ENCODE measurements at places on chromosomes 2 and 18.
A peak's percentile ranks its signal among the peaks of the same experiment; 100 is the strongest.

GRCh38 chr2:17052001-17052400 is 386.4 kb upstream of the CYRIA start:
- DNase-seq: no peak

- DNase-seq: no peak
These were observed 197.1 kb downstream of the ALK start for GRCh38 chr2:29724282-29724681.

DNA sequence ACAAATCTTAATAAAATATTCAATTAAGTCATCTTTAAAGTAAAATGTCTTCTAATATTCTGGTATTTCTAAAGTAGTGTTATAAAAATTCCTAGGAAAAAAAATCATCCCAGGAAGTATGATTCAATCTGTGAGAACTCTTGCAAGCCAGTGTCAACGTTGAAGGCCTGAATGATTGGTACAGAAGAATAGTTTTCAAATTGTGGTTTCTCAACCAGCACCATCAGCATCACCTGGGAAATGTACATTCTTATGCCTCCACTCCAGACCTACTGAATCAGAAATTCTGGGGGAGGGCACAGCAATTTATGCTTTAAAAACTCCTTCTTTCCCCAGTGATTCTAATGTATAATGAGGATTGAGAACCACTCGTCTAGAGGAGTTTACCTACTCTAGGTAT is 62.3 kb upstream of the C2orf15 start:
- DNase-seq: no peak

- DNase-seq: no peak
These were observed 5.2 kb downstream of the ZSCAN30 start for GRCh38 chr18:35284841-35285240.

GRCh38 chr2:5940596-5941535 is 248.7 kb downstream of the SOX11 start:
- no peak for DNase-seq

DNA sequence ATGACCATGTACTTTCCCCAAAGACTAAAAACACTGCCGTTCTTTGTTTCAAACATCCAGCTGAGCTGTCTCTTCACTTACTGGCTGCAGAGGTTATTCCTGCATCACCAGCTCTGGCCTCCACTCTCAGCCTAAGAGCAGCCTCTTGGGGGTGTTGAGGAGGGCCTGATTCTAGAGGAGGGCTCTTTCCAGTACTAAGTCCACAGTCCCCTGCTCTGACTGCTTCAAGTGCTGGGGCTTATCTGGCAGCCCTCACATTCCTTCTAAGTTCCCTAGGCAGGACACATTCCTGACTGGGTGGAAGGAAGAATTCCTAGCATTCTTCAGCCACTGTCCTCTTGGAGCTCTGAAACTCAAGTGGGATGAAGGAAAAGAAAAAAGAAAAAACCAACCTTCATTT is 32.9 kb upstream of the EHBP1 start:
- no peak for DNase-seq

GRCh38 chr18:45567123-45567522 is 48.2 kb upstream of the SLC14A2 start:
- no peak for DNase-seq

- peak; percentile 79 for DNase-seq
These were observed at the start of gene PTGR3 for GRCh38 chr18:75209129-75209950. Gene PTGR3, minus strand, starts transcription at chr18:75209139. Its CDS starts 81 bp downstream, at chr18:75209058.

- DNase-seq: no peak
These were observed at the start of gene FSHR for GRCh38 chr2:49154140-49154539. Gene FSHR, minus strand, starts transcription at chr2:49154515. Its CDS starts 98 bp downstream, at chr2:49154417.

DNA sequence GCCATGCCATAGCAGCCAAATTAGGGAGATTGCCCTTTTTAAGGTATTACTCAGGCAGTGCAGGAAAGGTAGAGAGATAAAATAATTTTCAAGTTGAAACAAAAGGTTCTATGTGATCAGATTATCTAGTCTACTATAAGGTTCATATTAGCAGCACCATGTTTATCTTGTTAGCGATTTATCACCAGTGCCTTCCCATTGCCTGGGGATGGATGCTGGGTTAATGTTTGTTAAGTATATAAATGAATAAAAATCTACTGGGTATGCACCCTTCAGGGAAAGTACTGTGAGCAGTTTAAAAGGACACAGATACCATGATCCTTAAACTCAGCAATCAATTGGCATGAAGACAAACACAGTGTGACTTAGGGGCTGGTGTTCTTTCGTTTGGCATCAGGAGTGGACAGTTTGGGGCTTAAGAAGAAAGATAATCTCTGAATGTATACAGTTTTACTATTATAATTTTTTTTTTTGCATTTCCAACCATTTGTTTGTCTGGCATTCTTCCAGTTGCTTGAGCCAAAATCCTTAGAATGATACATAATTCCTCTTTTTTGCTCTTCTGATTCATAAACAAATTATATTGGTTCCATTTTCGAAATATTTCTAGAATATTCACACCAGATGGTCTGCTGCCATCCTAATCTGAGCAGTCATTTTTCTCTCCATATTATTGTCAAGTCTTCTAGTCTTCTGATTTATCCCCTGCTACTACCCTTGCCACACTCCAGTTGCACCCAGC is 512.8 kb upstream of the SLC8A1 start:
- no peak for DNase-seq

GRCh38 chr2:55877087-55877436 is 46.5 kb downstream of the EFEMP1 start:
- DNase-seq: no peak

- DNase-seq: no peak
These were observed 135.0 kb downstream of the SP3 start for GRCh38 chr2:173830170-173830569.

GRCh38 chr2:140542627-140543026 is 1588.2 kb downstream of the LRP1B start:
- DNase-seq: no peak

DNA sequence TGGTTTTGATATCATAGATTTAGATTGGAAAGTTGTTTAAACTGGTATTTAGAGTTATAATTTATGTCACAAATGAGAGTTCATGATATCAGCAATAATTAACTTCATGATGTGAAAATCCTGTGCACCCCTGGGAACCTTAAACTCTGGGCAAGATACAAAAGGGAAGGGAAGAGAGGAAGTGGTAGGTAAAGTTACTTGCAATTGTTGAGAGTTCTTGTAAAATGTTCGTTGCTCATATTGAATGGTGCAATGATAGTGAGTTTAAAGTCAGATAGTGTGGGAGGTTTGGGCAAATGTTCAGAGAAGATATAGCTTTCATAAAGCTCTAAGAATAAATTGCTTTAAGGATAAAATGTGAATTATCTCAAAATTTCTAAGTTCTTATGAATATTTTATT is 75.4 kb downstream of the SP110 start:
- DNase-seq: no peak

DNA sequence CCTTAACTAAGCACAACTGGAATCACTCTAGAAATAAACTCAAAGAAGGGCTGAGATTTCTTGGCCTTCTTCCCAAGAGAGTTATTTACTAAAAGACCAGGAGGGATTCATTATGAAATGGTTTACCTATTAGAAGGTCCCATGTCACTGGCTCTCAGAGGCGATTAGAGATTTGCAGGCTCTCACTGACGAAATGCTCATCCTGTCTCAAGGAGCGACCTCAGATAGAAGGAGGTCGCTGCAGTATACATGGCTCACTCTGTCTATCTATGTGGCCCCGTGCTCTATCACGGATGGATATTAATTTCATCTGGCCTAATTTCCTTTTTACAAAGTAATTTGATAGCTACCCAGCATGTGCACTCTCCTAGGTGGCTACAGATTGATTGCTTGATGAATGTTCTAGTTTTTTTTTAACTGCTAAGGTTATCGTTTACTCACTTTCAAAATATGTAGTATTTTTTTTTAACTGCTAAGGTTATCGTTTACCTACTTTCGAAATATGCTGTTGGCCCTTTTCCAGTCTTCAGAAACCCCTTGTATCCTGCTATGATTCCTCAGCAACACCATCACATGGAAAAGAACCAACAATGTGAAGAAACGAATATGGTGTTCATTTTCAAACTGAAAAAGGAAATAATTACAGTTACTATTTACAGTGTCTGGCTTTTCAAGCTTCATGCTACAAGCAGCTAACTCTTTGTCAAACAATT is 9.1 kb downstream of the SMIM21 start:
- DNase-seq: no peak

All from CD4-positive, CD25-positive, alpha-beta regulatory T cell (primary cell).